ENCODE measurements at places on chromosomes 13 and 19.

DNA sequence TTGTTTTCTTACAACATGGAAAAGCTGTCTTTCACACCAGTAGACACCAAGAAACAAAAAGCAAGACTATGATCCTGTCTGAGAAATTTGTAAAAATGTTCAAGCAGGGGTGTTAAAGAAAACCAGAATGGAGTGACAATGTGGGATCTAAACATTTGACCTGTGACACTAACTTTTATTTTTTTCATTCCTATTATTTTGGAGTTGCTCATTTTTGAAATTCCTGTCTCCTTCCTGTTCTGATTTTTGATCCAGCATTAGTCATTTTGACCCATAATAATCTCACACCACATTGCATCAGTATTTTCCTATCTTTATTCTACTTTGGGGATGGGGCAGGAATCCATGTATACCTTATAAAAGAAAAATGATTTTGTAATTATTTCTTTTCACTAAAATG is 164.2 kb downstream of the DLEU7 start:
- DNase-seq, result no peak

- no peak for DNase-seq
These were observed 43.4 kb upstream of the NFIC start for GRCh38 chr19:3323026-3323425.

- DNase-seq, result no peak
These were observed 529.5 kb downstream of the LIG4 start for GRCh38 chr13:107685876-107686275.

DNA sequence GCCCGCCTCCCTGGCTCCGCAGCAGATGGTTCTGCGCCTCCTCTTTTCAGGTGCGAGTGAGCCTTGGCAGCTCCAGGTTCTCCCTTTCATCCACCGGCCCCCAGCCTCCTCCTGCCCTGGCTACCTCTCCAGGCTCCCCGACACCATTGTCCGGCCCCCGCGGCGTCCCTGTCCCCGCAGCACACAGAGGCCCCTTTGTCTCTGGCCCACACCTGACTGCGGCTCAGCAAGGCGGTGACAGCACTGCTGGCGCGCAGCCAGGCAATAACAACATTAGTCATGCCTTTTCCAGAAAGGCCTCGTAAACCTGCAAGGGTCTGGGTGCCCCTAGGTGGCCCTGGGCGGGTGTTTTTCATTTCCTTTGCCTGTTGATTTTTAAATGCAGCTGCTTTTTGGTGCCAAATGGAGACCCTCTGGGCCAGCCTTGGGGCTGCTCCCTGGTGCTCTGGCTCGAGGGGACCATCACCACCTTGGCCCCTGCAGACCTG is 73.2 kb upstream of the MEDAG start:
- DNase-seq, result no peak

- no peak for DNase-seq
These were observed 40.8 kb downstream of the IER2 start for GRCh38 chr19:13190781-13191540.

- no peak for DNase-seq
These were observed 4.0 kb downstream of the TMIGD2 start for GRCh38 chr19:4297901-4298809.

- no peak for DNase-seq
These were observed 119.7 kb upstream of the SPATA13 start for GRCh38 chr13:24040835-24041234.

GRCh38 chr13:60114499-60115028 is 49.2 kb downstream of the DIAPH3 start:
- DNase-seq, result no peak

GRCh38 chr13:110129539-110130186 is 177.3 kb downstream of the COL4A1 start:
- no peak for DNase-seq

DNA sequence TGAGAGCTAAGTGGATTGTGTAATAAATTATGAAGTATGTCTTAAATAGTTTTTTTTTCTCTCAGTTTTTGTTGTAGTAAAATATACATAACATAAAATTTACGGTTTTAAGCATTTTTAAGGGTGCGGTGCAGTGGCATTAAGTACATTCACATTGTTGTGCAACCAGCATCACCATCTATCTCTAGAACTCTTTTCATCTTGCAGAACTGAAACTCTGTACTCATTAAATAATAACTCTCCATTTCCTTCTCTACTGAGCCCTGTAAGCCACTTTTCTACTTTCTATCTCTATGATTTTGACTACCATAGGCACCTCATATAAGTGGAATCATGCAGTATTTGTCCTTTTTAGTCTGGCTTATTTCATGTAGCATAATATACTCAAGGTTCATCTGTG is 87.1 kb downstream of the GJA3 start:
- DNase-seq, result no peak

DNA sequence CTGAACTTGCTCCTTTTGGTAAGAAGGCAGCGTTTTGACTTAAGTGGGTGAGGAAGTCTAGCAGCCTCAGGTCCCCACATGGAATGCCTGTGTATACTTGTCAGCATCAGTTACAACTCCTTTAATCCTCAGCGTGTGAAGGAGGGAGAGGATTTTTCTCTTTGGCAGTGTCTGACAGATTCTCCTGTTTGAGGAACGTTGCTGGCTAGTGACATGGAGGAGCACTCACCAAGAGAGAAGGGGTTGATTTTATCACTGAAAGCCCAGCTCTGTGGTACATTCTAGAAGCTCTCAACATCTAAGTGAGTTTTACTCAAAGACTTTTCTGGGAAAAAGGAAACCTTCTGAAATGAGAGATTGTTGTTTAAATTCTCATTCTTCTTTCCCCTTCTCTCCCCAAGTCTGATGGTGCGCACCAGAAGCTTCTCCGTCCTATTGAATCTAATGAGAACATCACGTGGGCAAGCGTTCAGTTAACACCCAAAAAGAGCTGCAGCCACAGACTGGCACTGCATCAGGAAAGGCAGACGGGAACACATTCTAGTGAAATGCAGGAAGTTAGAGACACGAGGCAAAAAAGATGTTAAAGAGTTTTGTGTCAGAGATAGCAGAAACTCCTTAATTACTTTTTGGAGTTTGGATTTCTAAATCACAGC is 58.2 kb downstream of the GJA3 start:
- DNase-seq, result no peak

GRCh38 chr13:113654591-113655345 is 3.2 kb downstream of the ATP4B start:
- no peak for DNase-seq

DNA sequence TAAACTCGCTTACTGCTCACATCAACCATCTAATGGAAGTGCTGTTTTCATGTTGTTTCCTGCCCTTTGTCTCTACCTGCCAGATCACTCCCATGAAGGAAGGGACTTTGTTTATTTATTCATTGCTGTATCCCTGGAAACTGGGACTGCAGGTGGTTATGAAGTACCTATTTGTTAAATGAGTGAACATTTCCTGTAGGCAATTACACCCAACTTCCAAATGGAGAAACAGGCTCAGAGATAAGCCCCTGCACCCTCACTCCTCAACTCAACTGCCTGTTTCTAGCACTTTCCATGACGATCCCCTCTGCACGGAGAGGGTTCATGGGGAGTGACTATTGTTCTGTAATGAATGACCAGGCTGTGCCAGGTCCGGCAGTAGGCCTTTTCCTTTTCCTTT is 1.9 kb upstream of the SELENOW start:
- DNase-seq, result no peak

DNA sequence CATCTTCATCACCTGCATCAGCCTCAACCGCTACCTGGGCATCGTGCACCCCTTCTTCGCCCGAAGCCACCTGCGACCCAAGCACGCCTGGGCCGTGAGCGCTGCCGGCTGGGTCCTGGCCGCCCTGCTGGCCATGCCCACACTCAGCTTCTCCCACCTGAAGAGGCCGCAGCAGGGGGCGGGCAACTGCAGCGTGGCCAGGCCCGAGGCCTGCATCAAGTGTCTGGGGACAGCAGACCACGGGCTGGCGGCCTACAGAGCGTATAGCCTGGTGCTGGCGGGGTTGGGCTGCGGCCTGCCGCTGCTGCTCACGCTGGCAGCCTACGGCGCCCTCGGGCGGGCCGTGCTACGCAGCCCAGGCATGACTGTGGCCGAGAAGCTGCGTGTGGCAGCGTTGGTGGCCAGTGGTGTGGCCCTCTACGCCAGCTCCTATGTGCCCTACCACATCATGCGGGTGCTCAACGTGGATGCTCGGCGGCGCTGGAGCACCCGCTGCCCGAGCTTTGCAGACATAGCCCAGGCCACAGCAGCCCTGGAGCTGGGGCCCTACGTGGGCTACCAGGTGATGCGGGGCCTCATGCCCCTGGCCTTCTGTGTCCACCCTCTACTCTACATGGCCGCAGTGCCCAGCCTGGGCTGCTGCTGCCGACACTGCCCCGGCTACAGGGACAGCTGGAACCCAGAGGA is 2.6 kb downstream of the P2RY11 start:
- DNase-seq, result no peak
